ENCODE measurements at places on chromosomes 5 and 9.
A peak's percentile ranks its signal among the peaks of the same experiment; 100 is the strongest.

- peak; percentile 1 for DNase-seq
Measured at GRCh38 chr9:70534471-70534870, 120.0 kb upstream of the KLF9 start.

- no peak for DNase-seq
Measured at GRCh38 chr5:135009736-135010501, 24.1 kb downstream of the PITX1 start.

GRCh38 chr9:13179257-13179656, 100.2 kb downstream of the MPDZ start:
- no peak for DNase-seq

GRCh38 chr9:134029248-134030226, 4.3 kb downstream of the BRD3OS start:
- DNase-seq = no peak

- DNase-seq = no peak
Measured at GRCh38 chr9:758146-758545, 83.4 kb upstream of the DMRT1 start.

DNA sequence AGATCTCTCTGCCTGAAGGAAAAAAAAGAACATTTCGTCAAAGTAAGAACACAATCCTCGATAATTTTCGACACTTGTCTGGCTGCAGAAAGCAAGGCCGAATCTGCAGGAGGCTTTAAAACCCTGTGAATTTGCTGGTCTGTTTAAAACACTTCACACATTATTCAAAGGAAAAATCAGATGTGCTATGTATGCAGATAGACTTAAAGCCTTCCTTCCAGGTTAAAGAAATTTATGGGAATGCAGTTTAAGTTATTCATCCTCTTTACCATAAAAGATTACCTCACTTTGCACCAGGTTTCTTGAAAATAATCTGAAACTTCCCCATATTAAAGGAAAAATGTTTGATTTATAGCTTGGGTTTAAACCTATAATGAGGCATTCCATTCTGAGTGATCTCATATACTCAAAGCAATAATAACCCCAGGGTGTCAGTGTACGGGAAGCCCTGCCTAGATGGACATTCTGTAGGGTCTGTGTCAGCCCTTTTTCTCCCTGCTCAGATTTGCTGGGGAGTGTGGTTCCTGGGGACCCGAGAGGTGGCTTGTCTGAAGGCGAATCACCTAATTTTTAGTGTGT, 323.5 kb upstream of the SLC24A2 start:
- DNase-seq = no peak

DNA sequence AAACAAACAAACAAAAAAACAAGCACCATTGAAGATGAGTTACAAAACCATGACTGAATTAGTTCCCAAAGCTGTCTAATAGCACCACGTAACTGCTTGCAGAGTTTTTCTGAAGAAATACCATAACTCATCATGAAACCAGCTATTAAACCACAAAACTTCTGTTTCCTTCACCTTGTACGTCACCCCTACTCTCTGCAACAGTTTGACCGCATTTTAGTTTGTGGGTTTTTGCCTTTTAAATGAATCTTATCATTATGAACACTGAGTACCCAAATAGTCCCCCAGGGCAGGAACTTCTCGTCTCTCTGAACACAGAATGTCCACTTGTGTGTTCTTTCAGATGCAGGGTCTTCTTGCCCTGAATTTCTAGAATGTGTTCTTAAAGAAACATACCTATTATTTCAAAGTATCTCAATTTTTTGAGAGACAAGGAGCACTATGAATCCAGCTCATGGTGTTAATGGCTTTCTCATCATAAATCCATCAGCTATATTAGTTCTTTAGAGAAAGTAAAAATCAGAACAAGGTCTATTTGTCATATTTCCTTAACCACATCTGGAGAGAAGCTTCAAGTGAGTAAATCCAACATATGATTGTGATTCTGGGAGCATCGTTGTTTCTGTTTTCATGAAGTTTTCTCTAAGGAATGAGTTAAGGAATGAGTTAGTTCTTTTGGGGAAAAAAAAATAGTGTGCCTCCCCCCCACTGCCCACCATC, 210.6 kb downstream of the AUH start:
- DNase-seq = no peak

DNA sequence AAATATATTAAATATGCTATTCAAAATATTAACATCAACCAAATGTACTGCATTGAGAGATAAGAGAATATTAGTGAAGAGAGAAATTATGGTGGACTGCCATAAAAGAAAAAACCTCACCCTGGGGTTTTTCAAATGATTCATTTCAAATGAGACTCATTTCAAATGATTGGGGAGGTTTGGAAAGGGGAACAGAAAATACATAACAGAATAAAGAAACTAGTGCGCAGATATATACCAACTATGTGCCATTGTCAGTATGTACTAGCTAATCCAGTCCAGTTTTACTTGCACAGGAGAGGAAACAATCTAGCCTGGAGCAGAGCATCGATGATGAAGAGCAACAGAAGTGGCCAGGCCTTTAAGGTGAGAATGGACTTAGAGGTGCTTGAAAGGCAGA, 651.6 kb upstream of the RORB start:
- DNase-seq = no peak

GRCh38 chr5:115336201-115336720, 39.8 kb upstream of the CCDC112 start:
- no peak for DNase-seq

DNA sequence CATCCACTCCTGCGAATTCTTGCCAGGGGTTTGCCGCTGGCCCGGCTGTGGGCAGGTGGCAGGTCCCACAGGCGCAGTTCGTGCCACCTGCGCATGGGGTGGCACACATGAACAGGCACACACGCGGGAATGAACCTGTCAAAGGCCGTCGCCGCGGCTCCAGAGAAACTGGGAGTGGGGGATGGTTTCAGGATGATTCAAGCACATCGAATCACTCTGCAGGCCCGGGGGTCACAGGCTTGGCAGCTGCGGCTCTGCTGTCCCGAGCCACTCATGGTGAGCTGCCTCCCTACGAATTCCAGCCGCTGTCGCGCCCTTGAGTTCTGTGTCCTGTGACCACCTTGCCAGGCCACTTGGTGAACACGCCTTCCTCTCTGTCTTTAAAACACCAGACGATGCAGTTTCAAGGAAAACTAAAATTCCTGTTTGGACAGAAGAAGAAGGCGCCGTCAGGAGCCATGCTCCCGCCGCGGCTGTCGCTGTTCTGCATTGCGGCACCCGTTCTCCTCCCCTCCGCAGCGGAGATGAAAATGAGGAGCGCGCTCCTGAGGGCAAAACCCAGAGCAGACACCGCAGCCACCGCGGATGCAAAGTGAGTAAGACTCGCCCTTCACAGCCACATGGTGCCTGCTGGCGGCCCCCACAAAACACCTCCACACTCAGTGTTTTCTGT, 15.4 kb upstream of the EXOC3 start:
- DNase-seq = no peak

DNA sequence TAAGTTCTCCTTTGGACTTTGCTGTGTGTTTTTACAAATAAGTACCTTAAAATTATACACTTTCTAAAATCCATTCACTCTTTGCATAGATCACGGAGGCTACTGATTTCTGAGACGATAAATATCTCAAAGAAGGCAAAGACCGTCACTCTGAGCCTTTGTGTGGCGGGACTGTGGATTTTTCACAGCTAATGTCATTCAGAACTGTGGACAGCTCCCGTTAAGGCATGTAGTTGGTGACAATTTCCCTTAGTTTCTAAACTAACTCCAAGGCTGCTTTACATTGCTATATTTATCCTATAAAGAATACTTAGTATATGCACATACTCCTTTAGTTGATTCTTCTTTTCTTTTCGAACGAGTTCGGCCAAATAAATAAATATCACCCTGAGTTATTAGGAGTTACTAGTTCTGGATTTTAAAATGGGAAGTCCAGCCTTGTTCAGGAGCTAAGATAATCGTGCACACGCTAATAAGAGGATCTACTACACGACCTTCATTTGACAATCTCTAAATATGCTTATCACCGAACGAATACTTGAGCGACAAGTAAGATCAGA, 1.8 kb downstream of the HCN1 start:
- peak; percentile 5 for DNase-seq

DNA sequence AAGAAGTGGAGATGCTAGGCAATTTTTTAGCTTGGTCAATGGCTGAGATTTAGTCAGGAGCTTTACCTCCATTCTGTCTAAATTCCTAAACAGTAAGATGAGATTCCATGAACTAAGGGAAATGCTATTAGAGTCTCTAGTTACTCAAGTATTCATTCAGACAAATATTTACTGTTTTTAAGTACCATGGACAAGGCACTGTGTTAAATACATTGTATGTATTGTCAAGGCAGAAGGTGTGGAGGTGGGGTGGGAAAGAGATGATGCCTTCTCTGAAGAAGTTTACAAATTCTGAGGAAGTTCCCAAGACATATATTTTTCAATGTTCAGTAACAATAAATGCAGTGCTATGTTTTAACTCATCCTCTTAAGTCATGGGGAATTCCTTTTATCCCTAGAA, 459.9 kb upstream of the NMUR2 start:
- DNase-seq = no peak

DNA sequence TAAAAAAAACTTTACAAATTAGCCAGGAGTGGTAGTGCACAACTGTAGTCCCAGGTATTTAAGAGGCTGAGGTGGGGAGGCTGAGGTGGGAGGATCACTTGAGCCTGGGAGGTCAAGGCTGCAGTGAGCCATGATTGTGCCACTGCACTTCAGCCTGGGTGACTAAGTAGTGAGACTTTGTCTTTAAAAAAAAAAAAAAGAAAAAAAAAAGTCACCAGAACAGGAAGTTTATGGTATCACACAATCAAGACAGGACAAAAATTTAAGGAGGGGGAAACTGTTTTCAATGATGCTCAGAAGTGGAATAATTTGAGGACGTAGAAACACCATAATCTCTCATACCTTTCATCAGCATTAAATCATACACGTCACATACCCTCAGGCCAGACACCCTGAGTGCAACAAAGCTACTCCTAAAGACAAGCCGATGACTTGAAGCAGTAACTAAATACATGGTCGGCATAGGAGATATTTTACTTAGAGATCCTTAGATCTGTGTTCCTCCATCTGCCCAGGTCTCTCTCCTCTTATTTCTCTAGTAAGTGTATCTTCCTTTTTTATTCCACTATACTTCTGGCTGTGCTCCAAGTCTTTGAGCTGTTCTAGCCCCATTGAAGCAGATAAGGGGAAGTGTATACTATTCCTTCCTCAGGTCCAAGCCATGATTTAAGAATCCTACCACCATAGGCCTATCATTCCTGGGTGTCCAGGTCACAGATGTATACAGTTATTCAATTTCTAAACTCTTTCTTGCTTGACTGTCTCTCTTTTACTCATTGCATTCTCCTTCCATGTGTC, 91.3 kb upstream of the APC start:
- DNase-seq = no peak

DNA sequence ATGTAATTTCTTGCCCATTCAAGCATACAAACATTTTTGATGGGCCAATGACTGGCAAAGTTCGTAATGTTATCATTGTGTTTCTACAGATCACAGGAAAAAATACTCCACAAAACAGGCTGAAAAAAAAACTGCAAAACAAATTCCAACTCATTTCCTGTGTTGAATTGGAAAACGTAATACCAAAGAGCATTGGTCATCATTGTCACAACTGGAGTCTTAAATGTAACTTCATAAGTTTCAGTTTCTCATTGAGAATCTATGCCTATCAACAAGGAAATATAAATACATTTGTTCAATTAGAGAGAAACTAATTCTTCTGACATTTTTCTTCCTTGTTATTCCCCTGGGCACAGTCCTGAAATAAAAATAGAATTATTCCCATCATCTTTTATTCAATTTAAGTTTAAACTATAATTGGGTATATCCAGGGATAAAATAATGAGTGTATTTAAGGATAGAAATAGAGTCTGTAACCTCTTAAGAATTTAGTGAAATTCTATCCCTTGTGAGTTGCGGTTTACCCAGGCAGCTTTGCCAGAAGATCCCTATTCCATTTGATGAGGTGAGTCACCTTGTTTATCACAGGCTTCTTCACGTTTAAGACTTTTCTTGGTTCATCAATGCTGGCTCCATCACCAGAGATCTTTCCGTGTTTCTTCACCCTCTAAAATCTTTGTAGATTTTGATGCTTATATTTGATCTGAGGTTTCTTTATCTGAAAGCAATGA, 112.7 kb upstream of the ITGA1 start:
- peak; percentile 32 for DNase-seq

DNA sequence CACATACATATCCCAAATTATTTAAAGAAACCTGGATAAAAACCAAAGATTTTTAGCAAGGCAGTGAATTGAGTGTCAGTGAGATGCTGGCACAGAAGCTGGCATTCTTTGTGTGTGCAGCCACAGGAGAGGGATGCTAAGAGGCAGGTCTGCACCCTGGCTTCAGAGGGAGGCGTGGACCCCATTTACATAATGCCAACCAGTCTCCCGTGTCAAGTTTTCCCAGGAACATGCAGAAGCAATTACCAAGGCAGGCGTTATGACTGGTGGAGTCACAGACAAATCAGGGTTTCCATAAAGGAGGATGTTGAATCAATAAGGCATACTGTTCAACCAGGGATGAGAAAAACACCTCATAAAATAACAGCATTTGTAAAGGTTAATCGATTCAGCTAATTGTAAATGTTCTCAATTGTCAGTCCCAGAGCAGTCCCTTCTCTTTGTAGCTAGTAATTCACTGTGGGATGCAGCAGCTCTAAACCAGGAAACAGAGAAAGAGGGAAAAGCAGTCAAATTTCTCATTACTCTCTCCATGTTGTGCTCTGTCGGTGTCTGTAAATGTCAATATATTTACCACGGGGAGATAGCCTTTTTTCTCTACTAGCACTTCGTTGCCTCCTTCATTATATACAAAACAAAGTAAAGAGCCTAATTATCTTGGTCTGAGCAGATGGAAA, 452.4 kb upstream of the GRAMD2B start:
- DNase-seq = no peak

DNA sequence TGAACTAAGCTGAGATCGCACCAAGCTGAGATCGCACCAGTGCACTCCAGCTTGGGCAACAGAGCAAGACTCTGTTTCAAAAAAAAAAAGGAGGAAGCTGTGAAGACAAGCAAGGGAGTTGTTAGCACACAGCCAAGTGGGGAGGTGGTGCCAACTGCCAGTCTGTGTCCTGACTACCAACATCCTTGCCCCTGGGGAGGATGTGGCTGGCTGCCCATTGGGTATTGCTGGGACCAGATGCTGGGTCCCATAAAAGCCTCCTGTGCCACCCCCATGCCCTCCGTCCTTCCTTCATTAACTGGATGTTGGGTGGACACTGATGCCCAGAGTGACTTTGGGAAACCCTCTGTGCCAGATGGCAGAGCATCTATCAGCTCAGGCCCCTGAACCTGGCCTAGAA, 157.1 kb upstream of the COL5A1 start:
- no peak for DNase-seq

GRCh38 chr5:36770125-36770524, 106.4 kb upstream of the NIPBL start:
- no peak for DNase-seq

DNA sequence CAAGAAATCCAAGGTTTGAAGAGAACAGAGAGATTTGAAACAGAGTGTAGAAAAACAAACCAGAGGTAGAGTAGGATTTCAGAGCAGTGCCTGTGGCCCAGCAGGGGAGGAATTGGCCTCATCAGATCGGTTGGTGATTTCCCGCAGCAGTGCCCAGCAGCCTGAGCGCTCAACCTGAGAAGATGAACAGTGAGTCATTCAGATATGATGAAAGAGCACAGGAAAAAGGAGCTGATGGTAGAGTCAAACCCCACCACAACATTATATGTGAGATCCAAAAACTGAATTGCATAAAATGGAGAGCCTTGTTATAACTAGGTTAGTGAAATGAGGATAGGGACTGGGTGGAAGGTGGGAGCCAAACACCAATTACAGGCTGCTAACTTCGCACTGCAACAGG, 248.9 kb downstream of the PIK3R1 start:
- DNase-seq = no peak

GRCh38 chr5:158235159-158235547, 376.2 kb upstream of the CLINT1 start:
- no peak for DNase-seq
